ENCODE measurements at places on chromosomes 1 and 21. TPM values are rescaled to one million over a fixed set of nuclear protein-coding genes. Genes with fewer than 3 reads are reported as not detected.

Gene SPATA17
- polyA plus RNA-seq = 11.6 TPM

Gene RGL1
- polyA plus RNA-seq = 52.5 TPM

Gene DNAJC6
- polyA plus RNA-seq = 4.8 TPM

Gene LRRC38
- 0.25 TPM for polyA plus RNA-seq

Gene MPL
- polyA plus RNA-seq = 1.5 TPM

Gene TRIM63
- 0.62 TPM for polyA plus RNA-seq

Gene ZMYND12
- polyA plus RNA-seq = 3.9 TPM

Gene MIA3
- 54.0 TPM for polyA plus RNA-seq

Gene LRRC7
- polyA plus RNA-seq = 5.8 TPM

Gene AGTRAP
- polyA plus RNA-seq = 38.9 TPM

Gene FOXD2
- 9.3 TPM for polyA plus RNA-seq

Gene PLOD1
- 94.9 TPM for polyA plus RNA-seq

Gene PDC
- 0.96 TPM for polyA plus RNA-seq

Gene HPCAL4
- 1.7 TPM for polyA plus RNA-seq

Gene TMEM269
- 0.79 TPM for polyA plus RNA-seq

Gene CCDC17
- polyA plus RNA-seq = 1.2 TPM

Gene LEFTY2
- polyA plus RNA-seq = 1.1 TPM

Gene TMEM125
- 13.1 TPM for polyA plus RNA-seq

Gene CD53
- polyA plus RNA-seq = 3.4 TPM

Gene NTMT2
- polyA plus RNA-seq = not detected

Gene EXTL1
- polyA plus RNA-seq = 1.5 TPM

Gene APCS
- polyA plus RNA-seq = not detected

Gene PGD
- polyA plus RNA-seq = 186 TPM

Gene CLCNKA
- 15.0 TPM for polyA plus RNA-seq

Gene SPRR1A
- polyA plus RNA-seq = not detected

Gene EXO5
- polyA plus RNA-seq = 11.7 TPM

Gene TMPRSS15
- 0.32 TPM for polyA plus RNA-seq

Gene FCMR
- 0.99 TPM for polyA plus RNA-seq

Gene IGSF5
- polyA plus RNA-seq = 0.97 TPM

Gene WNT4
- polyA plus RNA-seq = 11.6 TPM

Gene FCGR3B
- polyA plus RNA-seq = 1.3 TPM
